ENCODE measurements at places on chromosomes 1 and 21.

GRCh38 chr1:218350801-218351266 lies 5.7 kb downstream of the TGFB2 start:
- DNase-seq, result no peak

DNA sequence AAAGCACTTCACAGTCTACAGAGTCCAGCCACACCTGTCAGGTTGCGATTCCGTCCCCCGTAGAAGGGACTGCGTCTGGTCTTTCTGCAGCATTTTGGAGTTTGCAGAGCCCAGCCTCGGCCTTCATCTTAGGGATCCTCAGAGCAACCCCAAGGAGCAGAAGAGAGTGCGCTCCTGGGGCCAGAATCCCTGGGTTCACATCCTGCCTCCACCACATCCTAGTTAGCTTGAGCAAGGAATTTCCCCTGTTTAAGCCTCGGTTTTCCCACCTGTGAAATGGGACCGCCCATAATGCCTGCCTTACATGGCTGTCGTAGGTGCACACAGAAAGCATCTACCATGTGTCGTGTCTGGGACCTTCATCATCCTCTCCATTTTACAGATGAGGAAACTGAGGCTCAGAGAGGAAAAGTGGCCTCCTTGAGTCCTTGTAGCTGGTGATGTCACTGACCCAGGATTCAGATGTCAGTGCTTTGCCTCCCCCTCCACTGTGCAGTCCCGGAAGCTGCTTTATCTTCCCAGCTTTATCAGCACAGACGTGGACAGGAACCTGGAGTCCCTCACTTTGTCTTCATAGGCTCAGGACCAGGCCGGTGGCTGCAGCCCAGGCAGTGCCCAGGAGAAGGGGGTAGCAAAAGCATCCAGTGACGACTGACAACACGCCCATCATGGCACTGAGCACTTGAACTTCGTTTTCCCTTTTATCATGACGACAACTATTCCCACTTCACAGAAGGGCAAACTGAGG lies 438.5 kb downstream of the MATN1 start:
- DNase-seq, result no peak

GRCh38 chr1:215720126-215720525 lies 153.0 kb downstream of the KCTD3 start:
- no peak for DNase-seq

- no peak for DNase-seq
Measured at GRCh38 chr1:145877923-145878486, 7.7 kb downstream of the ANKRD35 start.

GRCh38 chr1:19036813-19037605 lies 80.5 kb upstream of the IFFO2 start:
- no peak for DNase-seq

DNA sequence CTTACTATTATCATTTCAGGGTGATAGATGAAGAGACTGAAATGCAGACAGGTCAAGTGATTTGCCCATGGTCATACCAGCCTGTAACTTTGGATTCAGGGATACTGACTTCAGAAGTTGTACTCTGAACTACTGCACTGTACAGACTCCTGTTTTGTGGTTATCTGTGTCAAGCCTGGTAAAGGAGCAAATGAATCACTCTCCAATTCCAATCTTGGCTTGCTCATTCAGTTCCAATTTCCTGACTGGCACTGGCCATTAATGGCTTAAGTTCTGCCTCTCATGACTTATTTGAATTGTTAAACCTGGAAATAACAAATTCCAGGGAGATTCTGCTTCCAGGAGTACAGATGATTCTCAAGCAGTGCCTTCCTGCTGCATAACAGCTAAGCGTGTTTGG lies 45.4 kb upstream of the PLD5 start:
- no peak for DNase-seq

- DNase-seq, result no peak
Measured at GRCh38 chr1:116531917-116532316, 38.9 kb downstream of the CD58 start.

DNA sequence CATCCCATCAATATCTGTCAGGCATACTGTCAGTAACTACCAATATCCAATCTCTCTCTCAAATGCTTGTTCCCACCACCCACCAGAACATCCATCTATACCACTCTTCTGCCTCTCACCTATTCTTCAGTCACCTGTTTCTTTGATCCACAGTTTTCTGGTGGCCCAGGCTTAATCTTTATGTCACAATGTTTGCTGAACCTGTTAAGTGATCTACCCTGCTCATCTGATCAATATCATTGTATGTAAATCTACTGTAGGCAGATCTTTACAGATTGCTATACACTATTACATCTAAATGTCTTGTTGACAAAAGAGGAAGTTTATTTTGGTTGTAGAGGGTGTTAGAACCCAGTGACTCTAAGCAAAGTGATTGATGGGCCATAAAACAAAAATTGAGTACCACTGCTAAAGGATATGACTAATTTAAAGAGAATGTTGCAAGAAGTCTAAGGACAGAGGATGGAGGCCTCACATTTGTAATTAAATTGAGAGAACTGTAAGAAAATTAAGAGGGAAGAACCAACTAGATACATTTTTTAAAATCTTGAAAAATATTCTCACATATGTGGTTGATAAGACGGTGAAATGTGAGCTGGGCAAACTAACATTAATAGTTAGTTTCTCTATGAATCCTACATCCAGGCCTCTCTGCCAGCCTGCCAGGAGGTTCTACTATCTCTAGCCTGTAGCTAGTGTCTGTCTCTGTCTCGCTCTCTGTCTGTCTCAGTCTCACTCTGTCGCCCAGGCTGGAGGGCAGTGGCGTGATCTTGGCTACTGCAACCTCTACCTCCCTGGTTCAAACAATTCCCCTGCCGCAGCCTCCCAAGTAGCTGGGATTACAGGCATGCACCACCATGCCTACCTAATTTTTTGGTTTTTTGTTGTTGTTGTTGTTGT lies 34.1 kb downstream of the EGLN1 start:
- no peak for DNase-seq
